ENCODE measurements at places on chromosomes 11 and 22.

- DNase-seq = no peak
Measured at GRCh38 chr11:64055077-64055476, 19.3 kb downstream of the FLRT1 start.

DNA sequence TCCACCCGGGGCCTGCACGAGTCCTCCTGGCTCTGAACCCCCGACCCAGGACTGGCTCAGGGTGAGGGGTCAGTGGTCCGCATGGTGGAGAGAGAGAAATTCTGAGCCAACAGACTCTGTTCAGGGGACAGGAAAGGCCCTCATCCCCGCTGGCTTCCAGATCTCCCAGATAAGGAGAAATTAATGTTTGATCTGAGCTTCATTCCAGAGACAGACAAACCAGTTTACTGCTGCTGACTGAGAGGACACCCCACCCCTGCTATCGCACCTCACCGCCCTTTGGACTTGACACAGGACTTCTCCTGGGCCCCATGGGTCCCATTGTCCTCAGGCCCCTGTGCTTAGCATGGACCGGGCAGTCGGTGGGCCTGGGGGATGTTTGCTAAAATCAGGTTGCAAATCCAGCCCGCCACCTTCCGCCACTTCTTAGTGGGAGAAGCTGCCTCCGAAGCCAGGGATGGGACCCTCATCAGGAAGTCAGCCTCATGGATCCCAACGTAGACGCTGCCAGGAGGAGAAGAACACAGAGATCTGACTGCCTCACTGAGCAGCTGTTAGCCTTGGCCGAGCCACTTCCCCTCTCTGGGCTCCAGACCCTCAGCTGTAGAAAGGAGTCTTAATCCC is 11.2 kb upstream of the UPK3A start:
- DNase-seq = no peak

DNA sequence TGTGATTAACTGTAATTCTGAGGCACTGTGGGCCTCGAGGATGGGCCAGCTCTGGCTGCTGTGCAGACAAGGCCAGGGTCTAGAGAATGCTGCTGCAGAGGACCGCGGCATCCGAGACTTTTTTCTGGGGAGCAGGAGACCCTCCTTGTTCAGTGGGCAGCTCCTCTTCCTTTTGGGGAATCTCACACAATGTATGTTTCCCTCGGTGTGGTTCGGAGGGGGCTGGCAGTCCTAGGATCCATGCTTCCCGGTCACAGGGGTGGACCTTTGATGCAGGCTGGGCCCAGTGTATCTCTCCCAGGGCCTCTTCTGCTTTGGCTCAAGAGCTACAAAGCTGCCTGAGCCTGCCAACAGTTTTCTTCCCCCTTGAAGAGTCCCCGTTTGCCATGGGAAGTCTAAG is 31.5 kb downstream of the MYEOV start:
- DNase-seq = no peak

DNA sequence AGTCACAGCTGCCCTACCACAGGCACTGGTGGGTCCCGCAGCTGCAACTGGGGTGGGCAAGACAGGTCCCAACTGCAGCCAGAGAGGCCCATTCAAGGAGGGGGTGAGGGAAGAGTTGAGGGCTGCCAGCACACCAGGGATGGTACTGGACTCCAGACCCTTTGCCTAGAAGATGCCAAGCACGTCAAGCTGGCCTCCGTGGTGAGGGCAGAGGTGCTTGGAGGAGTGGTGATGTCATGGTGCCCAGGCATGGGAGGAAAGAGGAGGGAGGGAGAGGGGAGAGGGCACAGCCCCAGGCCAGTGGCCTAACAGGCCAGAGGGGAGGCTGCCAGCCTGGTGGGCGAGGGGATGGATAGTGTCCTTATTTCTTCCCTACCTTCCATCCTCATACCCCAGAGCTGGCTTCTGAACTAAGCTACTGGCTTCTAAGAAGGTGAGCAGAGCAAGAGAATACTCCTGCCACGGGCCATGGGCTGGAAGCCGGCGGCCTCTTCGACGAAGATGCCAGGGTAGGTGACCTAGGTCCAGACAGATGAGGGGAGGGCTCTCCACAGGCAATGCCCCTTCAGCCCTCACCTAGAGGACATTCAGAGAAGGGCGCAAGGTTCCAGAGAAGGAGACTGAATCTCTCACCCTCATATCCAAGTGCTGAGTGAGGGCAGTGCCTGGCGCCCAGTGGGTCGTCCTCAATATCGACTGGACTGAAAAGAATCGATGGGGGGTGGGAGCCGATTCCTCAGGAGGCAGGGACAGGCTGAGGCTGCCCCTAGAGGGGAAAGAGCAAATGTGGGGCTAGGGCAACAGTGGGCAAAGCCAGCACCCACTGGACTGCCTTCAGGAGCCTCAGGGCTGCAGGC is 1.8 kb downstream of the SYT7 start:
- DNase-seq = no peak

Measured in stimulated activated CD4-positive, alpha-beta T cell treated with anti-CD3 and anti-CD28 coated beads, Interleukin-4, amount 100 ng/mL, for 48 hours (primary cell).